ENCODE measurements at places on chromosomes 3 and 15.

DNA sequence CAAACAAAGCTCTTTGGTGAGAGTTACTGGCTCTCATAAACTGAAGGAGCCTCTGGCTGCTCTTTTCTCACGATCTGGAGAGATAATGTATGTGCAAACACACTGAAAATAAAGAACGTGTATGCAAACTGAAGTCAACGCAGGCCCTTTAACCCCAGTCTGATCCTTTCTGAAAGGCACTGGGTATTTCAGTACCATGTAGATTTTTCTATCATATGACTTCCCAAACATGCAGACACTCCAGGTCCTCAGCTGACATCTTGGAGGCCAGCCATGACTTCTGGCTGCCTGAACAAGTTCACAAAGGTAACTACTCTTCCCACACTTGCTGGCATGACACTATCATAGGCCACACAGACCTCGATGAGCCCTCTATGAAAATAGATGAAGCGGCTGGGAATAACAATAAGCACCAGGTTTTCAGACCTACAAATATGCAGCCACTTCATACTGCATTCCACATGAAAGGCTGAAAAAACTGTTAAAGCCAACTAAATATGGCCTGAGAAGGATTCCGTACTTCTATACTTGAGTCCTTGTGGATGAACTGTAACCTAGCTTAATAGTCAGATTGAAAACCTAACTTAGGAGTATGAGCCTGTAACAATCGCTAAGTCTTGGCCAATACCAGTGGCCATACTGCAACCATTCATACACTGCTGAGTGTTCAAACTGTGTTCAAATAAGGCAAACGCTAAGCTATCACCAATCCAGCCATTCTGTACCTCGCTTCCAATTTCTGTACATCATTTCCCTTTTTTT lies 121.3 kb downstream of the THRB start:
- no peak for DNase-seq

DNA sequence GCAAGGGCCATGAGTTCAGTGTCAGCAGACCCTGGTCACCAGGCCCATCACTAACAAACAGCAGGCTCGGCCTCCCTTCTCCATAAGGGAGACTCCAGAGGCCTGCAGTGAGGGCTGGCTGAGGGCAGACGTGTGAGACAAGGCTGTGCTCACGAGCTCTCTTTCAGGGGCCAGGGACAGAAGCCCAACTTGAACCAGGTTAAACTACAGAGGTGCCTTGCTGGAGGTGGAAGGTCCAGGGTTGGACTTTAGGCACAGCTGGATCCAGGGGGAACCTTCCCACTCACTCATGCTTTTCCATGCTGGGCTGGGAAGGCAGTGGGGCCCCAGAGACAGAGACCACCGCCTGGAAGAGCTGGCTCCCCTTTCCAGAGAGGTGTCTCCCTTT lies 19.0 kb downstream of the CFAP100 start:
- DNase-seq = no peak

- no peak for DNase-seq
Measured at GRCh38 chr15:94736236-94736635, 504.9 kb downstream of the MCTP2 start.

DNA sequence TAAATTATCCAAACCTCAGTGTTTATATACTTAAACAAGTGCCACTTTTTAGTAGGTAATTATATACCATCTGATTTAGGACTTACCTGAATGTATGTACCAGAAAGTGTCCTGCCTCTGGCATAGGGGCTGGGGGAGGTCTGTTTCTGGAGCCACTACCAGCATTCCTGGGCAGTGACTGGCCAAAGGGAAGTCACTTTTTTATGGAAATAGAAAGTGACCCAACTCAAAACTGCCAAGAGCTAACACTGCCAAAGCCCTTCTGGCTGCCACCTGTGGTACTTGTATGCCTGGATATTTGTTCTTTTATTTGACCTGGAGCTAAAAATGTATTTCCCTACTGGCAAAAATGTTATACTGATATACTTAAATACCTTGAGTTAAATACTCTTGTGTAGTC lies 42.7 kb downstream of the ESYT3 start:
- no peak for DNase-seq

- DNase-seq = no peak
Measured at GRCh38 chr3:52532838-52533622, 627 bp downstream of the NT5DC2 start.

DNA sequence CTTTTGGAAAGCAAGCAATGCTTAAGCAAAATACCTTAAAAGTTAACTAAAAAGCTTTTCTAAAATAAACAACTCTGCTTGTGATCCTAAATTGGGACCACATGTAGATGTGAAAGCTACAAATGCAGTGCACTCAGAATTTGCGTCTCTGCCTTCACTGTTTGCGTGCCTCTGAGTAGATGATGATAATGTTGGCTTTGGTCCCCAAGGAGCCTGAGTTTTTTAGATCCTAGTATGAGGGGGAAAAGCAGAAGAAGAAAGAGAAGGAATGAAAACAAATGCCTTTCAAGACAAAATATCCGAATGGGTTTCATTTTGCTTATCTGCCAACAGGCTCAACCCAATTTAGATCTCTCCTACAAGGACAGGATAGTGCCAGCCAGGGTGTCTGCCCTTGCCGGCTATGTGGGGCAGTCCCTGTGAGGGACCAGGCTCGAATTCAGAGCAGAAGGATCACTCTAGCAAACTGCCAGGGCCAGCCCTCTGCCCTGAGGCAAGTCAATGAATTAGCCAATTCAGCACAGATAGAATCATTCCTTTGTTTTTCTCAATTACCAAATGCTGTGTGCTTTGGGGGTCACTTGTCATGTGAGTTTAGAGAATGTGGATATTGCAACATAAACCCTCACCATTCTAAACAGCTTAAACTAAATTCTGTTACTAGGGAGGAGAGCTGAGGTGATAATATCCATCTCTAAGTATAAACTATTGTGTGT lies 28.5 kb downstream of the SCG5 start:
- DNase-seq = no peak

DNA sequence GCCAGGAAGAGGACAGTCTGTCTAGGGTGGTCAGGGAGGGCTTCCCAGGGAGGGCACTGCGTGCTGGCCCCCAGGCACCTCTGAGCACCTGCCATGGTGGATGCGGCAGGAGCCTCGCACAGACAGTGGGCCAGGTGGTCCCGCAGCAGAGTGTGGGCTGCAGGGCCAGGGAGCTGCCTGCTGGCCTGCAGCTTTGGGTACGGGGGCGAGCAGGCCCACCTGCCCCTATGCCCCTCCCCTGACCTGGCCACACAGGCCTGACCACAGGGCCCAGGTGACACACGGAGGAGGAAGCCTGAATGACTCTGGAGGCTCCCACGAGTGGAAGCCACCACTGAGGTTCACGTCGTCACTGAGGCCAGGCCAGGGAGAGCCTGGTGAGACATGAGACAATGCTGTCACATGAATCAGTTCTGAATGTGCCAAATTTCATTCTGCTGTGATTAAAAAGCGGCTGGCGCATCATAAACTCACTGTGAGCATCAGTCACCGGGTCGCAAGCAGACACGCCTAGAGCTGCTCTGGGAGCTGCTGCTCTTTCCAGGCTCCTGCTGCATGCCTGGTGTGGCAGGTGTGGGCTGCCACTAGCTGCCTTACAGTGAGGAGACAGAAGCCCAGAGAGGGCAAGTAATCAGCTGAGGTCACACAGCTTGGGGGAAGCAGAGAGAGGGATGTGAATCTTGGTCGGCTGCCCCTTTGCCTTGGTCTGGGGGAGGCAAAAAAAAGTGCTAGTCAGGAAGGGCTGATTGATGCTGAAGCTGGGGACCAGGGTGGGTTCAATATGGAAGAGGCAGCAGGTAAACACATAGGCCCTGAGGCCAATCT lies 39.5 kb upstream of the IQSEC1 start:
- DNase-seq = no peak

GRCh38 chr3:49255112-49255511 lies 21.9 kb downstream of the C3orf62 start:
- DNase-seq = no peak

DNA sequence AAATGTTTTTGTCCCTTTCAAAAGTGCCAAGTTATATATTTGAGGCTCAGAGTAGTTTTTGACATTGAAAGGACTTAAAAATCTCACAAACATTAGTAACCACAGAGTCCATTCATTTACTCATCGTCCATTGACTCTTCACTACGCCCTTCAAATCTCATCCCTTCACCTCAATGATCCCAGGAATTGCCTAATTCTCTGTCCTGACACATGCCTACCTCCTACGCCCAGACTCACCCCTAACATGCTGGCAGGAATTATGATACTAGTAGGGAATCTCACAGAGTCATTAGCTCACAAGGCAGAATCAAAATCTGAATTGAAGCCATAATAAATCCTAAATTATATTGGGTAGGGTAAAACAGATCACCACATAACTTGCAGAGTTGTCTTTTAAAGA lies 410.1 kb downstream of the RAP2B start:
- no peak for DNase-seq

DNA sequence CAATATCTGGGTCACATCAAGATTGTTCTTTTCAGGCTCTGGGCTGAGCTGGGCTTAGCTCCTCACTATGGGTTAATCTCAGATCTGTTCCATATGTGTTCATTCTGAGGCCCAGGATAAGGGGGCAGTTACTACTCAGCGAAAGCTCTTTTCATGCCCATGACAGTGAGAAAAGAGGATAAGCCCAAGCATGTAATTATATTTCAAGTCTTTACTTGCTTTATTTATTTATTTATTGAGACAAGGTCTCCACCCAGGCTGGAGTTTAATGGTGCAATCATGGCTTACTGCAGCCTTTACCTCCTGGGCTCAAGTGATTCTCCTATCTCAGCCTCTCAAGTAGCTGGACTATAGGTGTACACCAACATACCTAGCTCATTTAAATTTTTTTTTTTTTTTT lies 44.7 kb upstream of the SELENOK start:
- no peak for DNase-seq

GRCh38 chr15:36403351-36403750 lies 176.1 kb upstream of the CDIN1 start:
- no peak for DNase-seq

GRCh38 chr15:69388260-69388705 lies 25.9 kb upstream of the KIF23 start:
- no peak for DNase-seq

DNA sequence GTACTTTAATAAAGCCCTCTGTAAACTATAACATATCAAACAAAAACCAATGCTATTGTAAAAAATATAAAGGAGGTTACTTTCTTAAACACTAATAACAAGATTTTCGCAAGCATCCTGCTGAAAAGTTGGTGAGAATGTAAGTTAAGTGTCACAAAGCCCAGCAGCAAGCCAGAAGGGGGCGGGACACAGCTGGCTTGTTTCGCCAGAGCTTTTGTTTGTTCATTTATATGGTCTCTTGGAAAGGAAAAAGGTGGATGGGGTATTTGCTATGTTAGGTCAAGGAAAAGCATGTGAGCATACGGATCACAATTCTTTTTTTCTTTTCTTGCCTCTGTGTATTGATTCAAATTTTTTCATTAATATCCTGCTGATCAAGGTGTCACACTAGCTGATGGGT lies 59.9 kb downstream of the HACD2 start:
- DNase-seq = no peak

- no peak for DNase-seq
Measured at GRCh38 chr3:13545952-13546454, 2.9 kb upstream of the FBLN2 start.

GRCh38 chr15:89167267-89168176 lies 53.9 kb downstream of the RLBP1 start:
- peak; percentile 45 for DNase-seq

GRCh38 chr3:64825404-64826120 lies 137.8 kb upstream of the ADAMTS9 start:
- no peak for DNase-seq

DNA sequence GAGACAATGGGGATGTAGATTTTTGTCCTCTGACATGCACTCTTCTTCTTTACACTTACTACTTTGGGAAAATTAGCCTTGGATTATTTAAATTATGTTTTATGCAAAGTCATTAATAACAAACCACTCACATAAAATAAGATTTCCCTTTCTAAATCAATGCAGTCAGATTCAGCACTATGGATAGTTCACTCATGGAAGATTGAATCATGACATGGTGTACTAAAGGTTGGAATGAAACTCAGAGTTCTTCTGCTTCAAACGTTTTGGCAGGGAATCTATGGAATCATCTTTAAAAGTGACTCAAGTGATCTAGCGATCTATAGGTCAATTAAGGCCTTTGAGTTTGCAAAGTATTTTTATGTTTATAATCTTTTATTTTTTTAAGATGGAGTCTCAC lies 154.3 kb downstream of the KCNMB2 start:
- no peak for DNase-seq

DNA sequence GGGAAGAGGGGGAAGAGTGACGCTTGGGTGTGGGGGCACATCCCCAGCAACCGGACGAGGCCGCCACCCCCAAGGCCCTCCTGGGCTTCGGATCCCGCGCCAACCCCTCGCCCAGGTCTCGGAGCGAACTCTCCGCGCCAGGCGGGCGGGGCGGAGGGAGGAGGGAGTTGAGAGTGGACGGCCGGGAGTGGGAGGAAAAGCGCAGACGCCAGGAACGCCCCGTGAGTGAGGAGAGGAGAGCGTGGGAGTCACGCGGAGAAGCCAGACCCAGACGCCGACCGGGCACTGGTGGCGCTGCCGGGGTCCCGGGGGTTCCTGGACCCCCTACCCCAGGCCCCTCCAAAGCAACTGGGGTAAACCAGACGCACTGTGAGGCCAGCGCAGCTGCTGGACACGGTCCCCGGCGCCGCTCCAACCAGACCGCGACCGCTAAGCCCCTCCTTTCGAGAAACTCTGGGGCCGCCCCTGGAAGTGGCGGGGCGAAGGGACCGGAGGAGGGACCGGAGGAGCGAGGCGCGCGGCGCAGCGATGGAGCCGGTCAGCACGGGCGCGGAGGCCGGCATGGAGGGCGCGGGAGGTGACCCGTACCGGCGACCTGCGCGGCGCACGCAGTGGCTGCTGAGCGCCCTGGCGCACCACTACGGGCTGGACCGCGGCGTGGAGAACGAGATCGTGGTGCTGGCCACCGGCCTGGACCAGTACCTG lies at the start of gene EFCC1:
TSS of gene EFCC1 (plus strand) at position 204 of the 705 bp plus-strand sequence. CDS start at position 529, 325 bp downstream.
- DNase-seq = no peak

- DNase-seq = no peak
Measured at GRCh38 chr15:39290711-39291435, 290.0 kb upstream of the THBS1 start.

DNA sequence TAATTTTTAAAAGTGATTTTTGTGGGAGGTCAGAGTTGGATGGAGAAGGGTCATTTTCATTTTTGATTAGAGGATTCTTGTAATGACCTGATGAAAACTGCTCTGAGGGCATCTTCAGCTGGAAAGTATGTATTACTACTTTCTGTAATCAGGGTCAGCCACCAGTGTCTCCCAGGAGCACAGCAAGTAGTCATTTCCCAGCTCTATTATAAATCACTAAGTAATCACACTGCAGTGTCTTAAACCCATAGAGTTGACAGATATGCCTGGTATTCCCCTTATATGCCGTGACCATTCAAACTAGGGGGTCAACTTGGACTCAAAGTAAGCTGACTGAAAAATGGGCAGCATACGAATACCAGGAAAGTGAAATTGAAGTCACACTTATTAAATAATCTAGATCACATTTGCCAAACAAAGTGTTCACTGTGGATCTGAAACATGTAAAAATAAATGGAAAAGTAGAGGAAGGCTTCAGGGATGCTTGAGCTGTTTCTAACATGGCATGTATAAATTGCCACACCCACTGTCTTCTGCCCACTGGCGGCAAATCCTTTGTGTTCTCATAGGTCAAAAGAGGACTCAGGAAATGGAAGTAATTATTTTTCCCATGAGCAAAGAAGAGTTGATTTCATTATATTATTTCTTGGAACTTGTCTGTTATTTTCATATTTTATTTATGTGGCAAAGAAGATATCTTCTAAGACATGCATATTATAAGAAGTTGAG lies 105.7 kb downstream of the MBNL1 start:
- DNase-seq = no peak

All from stimulated activated CD8-positive, alpha-beta memory T cell treated with anti-CD3 and anti-CD28 coated beads, Interleukin-4, amount 100 ng/mL, for 24 hours (primary cell).